Esophagus muscularis mucosa (tissue), 4 donors: ENCODE measurements at places on chromosomes 1 and 21. TPM values are rescaled to one million over a fixed set of nuclear protein-coding genes. Genes with fewer than 3 reads are reported as not detected.

SMIM1 gene
- total RNA-seq, result 10.5 TPM

SLC25A34 gene
- 0.66 TPM for total RNA-seq

CENPL gene
- total RNA-seq, result 3.6 TPM

C8A gene
- total RNA-seq, result not detected

THBS3 gene
- total RNA-seq, result 27.8 TPM

SELL gene
- total RNA-seq, result 0.69 TPM

SPRR1A gene
- total RNA-seq, result not detected

ELF3 gene
- total RNA-seq, result 2.9 TPM

CFHR1 gene
- not detected for total RNA-seq

RGS8 gene
- not detected for total RNA-seq

CEP170 gene
- total RNA-seq, result 31.0 TPM

ADGRB2 gene
- total RNA-seq, result 0.83 TPM

SERPINC1 gene
- total RNA-seq, result not detected

DYNLT4 gene
- total RNA-seq, result not detected

TACSTD2 gene
- 2.2 TPM for total RNA-seq

S100A7A gene
- not detected for total RNA-seq

OXCT2 gene
- 1.4 TPM for total RNA-seq

MSH4 gene
- total RNA-seq, result 0.17 TPM

P3R3URF gene
- not detected for total RNA-seq

SPRR2F gene
- not detected for total RNA-seq

GNAI3 gene
- 5.9 TPM for total RNA-seq
